ENCODE measurements at places on chromosomes 16 and 17.

GRCh38 chr16:79283578-79283977 lies 317.0 kb downstream of the MAF start:
- no peak for DNase-seq

DNA sequence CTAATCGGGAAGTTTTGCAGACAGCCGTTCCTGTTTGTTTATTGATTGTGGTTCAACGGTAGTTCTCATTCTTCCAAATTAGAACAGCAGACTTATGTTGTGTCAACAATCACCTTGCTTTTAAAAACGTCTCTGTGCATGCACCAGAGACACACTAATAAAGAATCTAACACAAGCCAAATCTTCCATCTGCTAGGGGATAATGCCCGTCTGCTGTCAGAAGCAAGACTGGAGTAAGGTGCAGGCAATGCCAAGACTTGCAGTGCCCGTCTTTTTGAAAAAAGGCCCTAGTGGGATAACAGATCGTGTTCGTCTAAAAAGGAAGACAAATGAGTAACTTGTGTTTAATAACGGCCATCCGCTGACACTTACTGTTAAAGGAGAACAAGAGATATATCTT lies 158.4 kb downstream of the KCNJ2 start:
- DNase-seq = no peak

GRCh38 chr17:55402374-55402773 lies 19.3 kb downstream of the MMD start:
- peak; percentile 44 for DNase-seq

DNA sequence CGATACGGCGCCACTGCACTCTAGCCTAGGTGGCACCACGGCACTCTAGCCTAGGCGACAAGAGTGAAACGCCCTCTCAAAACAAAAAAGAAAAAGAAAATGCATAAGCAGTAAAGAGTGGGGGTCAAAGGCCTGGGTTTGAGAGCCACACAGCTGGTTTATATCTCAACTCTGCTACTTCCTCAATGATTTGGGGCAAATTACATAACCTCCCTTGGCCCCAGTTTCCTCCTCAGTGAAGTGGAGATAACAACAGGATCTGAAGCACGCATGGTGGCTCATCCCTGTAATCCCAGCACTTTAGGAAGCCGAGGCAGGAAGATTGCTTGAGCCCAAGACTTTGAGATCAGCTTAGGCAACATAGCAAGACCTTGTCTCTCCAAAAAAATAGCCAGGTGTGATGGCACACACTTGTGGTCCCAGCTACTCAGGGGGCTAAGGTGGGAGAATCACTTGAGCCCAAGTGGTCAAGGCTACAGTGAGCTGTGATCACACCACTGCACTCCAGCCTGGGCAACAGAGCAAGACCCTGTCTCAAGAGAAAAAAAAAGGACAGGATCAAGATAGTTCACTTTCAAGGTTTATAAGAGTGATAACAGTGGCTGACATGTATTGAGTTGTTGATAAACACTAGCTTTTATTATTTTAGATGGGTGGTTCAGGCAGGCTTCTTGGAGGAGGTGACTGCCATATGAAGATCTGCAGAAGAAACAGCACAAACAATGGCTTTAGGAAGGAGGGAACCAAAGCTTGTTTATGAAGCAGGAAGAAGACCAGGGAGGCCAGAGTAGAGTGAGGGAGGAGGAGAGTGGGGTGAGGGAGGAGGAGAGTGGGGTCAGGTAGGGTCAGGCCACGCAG lies 8.5 kb upstream of the COG1 start:
- no peak for DNase-seq

GRCh38 chr17:64455993-64456885 lies 7.3 kb downstream of the MILR1 start:
- DNase-seq = no peak

DNA sequence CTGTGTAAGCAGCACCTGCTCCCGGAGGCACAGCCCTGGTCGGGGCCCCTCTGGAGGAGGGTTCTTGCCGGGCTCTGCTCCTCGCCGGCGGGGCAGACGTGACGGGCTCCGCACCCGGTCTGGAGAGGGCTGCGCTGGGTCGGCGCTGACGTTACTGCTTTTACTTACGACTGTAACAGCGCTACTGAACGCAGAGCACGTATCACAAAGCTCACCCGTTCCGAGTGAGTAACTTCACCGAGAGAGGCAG lies 1.3 kb upstream of the RAB40C start:
- peak; percentile 69 for DNase-seq

GRCh38 chr16:70750893-70751467 lies 50.0 kb downstream of the VAC14 start:
- peak; percentile 96 for DNase-seq

GRCh38 chr16:87631067-87631466 lies 28.8 kb downstream of the JPH3 start:
- DNase-seq = no peak

DNA sequence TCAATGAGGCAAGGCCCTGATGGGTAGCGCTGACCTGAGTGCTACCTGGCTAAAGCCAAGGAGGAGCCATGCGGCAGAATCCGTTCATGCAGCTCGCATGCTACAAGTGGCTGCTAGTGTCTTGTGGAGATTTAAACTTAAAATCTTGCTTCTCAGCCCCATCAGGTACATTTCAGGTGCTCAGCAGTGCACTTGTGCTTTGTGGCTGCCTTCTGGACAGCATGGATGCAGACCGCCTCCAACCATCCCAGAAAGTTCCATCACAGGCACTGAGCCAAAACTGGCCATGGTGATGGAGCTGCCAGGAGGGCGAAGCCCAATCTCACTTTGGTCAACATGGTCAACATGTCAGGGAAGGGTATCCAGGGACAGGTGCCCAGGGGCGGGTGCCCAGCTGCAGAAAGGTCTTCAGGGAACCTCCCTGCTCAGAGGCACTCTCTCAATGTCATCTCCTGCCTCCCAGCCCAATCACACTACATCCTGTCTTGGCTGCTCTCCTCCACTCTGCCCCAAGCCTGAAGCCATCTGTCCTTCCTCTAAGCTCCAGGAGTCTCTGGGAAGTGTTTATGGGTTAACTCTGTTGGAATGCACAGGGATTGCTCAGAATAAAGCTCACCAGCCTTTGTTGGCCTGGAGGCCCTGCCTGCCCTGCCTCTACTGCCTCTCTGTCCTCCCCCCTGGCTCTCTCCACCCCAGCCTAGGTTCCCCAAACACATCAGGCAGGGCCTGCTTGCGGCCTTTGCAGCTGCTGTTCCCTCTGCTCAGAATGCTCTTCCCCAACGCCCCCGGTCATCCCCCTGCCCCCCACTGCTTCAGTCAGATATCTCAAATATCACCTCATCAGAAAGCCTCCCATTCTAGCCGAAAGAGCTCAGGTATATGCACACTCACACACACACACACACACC lies 18.3 kb upstream of the TNFRSF13B start:
- no peak for DNase-seq

DNA sequence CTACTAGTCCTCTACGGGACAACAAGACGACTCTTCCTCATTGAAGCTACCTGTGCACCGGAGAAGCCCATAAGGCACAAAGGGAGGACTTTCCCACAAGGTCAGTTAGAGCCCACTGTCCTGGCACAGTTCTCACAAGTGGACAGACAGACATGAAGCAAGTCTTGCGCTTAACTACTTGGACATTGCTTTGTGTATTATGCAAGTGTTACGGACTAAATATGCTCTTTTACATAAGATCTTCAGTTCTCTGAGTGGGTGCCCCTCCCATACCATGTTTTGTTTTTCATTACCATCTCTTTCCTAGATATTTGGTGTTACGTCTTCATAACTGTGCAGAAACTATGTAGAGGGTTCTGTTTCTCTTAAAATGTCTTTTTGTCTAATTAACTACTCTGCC lies 18.1 kb downstream of the ANKRD40CL start:
- DNase-seq = no peak

DNA sequence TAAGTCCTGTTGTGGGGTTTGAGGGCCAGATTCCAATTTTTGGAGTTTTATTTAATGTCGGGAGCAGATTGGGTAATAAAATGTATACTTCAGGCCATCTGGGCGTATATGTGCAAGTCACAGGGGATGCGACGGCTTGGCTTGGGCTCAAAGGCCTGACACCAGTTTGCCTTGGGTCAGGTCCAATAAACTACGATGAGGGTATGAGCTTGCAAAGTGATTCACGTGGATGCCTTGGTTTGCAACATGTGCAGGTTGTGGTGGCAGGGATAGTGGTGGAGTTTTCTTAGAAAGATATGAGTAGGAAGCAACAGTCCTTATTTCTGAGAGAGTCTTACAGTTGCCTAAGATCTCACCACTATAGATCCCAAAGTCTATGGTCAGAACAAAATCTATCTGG lies 157.0 kb upstream of the CDH11 start:
- no peak for DNase-seq

- DNase-seq = peak; percentile 52
Measured at GRCh38 chr17:9768381-9768934, 22.9 kb downstream of the DHRS7C start.

GRCh38 chr17:43905985-43906852 lies 1.1 kb downstream of the MPP2 start:
- DNase-seq = peak; percentile 49

DNA sequence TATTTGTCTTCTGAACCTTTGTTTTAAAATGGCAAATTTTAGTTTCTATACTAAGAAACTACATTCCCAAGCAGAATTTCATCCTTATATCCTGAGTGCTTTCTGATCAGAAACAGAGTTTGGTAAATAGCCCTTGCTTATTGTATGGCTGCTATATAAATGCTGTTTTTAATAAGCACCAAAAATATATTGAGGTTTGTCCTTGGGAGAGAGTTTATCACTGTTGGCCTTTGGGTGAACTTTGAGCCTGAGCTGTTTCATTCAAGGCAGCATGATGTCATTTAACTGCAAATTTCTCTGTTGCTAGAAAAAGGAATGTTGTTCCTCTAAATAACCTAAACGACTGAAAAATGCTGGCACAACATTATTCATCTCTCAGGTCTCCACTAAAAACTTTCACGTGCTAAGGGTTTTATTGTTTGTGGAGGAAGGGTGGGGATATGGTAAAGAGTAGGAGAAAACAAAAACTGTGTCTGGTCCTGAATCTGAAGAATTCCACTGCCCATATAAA lies 334.3 kb upstream of the TBX2 start:
- peak; percentile 47 for DNase-seq

- no peak for DNase-seq
Measured at GRCh38 chr16:55875273-55875672, at the start of gene CES5A. Gene CES5A, minus strand, starts transcription at chr16:55875373. Its CDS starts 152 bp downstream, at chr16:55875221.

DNA sequence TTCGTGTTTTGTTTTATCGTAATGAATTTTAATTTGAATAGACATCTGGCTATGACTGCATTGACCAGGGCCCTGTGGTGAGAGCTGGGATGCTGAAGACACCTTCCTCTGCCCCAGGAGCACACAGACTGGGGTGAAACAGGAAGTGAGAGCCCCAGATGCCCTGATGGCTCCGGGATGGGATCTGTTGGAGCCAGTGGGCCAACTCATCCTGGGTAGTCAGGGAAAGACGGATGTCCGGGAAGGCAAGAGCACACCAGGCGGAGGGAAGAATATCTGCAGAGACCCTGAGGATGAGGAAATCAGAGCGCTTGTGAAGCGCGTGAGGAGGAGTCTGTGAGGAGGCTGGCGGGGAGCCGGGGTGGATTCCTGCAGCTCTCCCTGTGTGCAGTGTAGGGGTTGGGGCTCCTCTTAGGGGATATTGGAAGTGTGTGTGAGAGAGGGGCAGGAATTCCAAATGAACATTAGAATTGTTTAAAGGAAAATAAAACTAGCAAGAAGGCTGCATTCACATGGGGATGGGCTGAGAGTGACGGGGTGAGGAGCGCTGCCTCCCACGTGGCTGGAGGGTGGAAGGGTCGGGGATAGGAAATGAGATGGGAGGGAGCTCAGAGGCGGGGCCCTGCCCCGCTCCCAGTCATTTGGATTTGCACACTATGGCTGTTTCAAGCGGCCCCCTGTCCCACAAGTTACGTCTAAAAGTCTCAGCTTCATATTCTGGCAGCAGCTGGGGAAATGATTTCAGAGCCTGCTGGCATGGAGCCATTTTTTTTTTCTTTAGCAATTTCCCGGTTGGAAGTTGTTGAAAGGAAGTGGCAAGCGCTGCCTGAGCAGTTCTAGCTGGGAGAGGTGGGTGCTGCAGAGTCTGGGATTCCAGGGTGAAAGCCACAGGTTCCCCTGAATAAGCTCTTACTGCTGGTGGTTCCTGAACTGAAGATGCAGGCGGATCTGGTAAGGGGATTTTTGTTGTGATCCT lies 71.2 kb upstream of the LGALS9 start:
- peak; percentile 99 for DNase-seq

GRCh38 chr16:85607796-85608514 lies 5.2 kb upstream of the GSE1 start:
- DNase-seq = no peak

GRCh38 chr17:79940459-79941087 lies 95.1 kb downstream of the TBC1D16 start:
- DNase-seq = no peak

DNA sequence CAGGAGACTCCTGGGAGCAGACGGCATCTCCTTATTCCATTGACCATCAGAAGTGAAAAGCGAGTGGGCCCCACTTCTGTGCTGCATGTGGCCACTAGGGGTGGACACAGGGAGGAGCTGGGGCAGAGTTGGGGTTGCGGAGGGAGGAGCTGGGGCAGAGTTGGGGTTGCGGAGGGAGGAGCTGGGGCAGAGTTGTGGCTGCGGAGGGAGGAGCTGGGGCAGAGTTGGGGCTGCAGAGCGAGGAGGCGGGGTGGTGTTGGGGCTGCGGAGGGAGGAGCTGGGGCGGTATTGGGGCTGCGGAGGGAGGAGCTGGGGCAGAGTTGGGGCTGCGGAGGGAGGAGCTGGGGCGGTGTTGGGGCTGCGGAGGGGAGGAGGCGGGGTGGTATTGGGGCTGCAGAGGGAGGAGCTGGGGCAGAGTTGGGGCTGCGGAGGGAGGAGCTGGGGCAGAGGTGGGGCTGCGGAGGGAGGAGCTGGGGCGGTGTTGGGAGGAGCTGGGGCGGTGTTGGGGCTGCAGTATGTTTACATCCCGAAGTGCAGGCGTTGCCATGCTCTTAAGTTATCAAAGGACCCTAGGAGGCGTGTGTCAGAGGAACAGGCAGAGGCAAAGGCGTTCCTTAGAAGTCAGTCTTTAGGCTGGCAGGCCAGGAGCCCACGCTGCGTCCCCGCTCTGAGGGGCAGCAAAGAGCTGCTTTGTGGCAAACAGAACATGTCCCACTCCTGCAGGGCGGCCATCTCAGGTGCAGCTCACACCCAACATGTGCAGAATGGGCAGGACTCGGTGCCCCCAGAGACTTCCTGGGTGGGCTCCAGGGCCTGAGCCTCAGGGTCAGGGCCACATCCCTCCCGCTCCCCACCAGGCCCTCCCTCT lies 76.0 kb downstream of the ZNF778 start:
- DNase-seq = no peak

GRCh38 chr17:50589095-50589705 lies 28.7 kb downstream of the CACNA1G start:
- no peak for DNase-seq

- DNase-seq = no peak
Measured at GRCh38 chr17:14950216-14950615, 314.9 kb downstream of the PMP22 start.

DNA sequence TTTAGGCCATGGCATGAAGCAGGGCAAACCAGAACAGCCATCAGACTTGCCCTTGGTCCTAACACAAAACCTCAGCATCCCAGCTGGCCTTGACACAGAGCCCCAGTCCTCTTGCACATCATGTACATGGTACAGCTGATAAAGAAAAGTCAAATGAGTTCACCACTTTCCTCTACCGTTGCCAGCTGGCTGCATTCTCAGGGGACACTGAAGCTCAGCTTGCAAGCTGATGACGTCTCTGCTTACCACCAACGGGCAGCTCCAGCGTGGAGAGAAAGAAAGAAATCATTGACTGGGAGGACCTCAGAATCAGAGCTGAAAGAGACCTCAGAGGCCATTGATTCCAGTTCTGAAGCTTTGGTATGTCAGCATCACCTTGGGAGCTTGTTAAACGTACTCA lies 80.7 kb upstream of the CES5A start:
- no peak for DNase-seq

GRCh38 chr17:35229638-35230037 lies 13.2 kb upstream of the SLFN5 start:
- no peak for DNase-seq
